ENCODE measurements at places on chromosomes 2 and 18.

DNA sequence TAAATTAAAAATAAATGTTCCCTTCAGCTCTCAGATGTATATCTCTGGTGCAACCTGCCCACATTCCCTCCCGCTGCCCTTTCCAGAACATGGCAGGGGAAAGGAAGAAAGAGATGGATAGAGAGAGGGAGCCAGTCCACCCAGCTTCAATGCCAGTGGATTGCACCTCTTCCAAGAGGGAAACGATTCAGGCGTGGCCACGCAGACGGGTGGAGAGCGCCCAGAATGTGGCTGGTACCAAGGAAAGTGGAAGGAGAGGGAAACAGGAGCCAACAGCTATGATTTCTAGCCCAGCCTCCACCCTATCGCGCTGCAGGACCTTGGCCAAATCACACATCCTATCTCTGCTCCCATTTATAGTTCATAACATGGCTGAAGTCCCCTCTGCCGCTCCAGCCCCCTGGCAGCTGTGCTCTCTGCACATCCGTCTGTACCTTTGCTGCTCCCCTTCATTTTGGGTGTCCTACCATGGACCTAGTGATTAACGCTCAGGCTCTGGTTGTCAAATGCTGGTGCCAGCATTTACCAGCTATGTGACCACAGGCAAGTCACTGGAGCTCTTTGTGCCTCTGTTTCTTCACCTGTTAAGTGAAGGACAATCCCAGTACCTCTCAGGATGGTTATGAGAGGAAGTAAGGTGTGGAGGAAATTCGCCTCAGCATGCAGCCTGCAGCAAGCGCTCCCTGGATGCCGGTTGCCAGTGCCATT lies 66.5 kb downstream of the SFXN5 start:
- DNase-seq = no peak

- DNase-seq = no peak
Measured at GRCh38 chr18:57802213-57803102, 657 bp downstream of the ATP8B1 start.

GRCh38 chr2:10647886-10648605 lies 41.7 kb downstream of the NOL10 start:
- DNase-seq = no peak

DNA sequence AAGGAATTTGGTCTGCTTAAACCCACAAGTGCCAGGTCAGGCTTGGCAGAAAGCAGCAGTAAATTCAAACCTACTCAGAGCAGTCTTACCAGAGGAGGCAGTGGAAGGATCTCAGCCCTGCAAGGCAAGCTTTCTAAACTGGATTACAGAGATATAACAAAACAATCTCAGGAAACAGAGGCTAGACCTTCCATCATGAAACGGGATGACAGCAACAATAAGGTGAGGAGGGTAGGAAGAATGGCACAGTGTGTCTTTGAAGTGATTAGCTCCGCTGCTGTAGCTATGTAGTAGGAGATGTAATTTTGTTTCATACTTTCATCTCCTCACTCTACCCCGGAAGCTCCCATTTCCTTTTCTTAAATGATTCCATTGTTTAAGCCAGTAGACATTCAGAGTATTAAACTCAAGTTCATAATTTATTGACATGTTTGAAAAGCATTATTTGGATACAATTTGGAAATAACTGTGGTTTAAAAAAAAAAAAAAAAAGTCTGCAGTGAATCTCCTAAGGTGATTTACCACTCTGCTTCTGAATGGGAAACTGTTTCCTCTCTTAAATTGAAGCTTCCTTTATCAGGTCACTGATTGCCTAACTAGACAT lies 29.4 kb upstream of the DYSF start:
- DNase-seq = no peak

DNA sequence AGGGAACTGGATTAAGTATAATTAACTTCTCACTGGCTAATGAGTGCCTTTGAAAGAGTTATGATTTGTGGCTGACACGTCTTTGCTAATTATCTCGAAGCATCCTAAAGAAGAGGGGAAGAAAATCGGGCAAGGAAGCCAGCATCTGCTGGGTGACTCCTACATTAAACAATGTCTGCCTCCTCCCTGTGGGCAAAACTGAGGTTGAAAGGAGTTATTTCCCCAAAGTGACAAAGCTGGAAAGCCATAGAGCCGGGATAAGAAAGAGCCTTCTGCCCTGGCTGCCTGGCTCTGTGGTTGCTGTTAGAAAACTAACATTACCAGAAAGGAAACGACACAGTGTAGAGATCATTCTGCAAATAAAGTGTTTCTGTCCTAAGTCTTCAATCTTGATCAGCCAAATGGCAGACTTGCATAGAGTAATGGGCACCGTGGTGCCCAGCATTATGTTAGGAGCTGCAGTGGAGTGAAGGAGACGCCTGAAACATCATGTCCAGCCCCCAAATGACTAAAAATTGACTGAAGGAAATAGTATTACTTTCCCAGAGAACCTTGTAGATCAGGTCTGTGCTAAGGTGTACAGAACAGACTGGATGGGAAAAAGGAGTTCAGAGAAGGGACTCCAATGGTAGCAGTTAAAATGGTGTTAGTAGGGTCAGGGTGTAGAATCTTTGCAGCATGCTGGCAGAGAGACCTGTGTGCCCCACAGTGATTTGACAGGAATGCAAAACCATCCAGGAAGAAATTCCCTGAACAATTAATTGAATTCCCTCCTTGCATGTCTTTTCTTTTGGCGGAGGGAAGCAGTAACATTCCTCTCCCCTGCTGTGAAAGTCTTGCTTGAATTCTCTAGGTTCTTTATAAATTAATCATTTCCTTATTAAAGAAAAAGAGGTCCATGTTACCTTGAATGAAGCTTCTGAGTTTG lies 44.4 kb downstream of the ALPK2 start:
- no peak for DNase-seq

- DNase-seq = no peak
Measured at GRCh38 chr18:79587226-79587741, 92.3 kb upstream of the CTDP1 start.

GRCh38 chr2:238352361-238352760 lies 32.0 kb downstream of the TRAF3IP1 start:
- no peak for DNase-seq

GRCh38 chr18:13582178-13582670 lies 144.1 kb downstream of the FAM210A start:
- DNase-seq = no peak

DNA sequence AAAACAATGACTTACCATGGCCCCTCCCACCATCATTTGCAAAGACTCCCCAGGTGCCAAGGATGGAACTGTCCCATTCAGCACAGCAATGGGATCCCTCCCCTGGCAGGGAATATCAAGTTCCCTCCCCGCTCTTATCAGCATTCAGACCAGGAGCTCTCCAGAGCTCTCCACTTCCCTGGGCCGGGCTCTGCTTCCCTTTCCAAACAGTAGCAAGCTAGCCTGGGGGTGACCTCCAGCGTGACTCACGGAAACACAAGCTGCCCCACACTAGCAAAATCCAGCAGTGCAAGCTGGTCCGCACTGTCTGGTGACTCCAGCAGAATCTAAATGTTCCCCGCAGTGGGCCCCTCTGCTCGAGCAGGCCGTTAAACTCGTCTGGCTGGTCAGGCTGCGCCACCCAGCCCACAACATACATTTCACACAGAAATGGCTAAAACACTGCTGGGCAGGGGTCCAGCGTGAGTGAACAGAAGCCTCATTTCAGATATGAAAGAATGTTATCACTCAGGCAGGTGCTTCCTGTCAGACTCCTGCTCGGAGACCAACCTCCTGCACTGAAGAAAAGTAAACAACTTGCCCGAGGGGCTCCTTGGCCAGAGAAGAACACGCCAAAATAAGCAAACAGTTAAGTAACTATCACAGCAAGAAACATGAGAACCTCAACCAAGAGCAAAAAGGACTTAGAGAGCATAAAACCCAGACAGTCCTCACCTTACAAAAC lies 33.9 kb downstream of the STAT1 start:
- peak; percentile 76 for DNase-seq

- no peak for DNase-seq
Measured at GRCh38 chr2:72098935-72099334, 48.7 kb downstream of the CYP26B1 start.

- no peak for DNase-seq
Measured at GRCh38 chr2:167491788-167492187, 603.5 kb downstream of the XIRP2 start.

GRCh38 chr2:8966123-8966908 lies 37.2 kb downstream of the MBOAT2 start:
- DNase-seq = no peak

- DNase-seq = no peak
Measured at GRCh38 chr2:109611467-109612095, 2.2 kb downstream of the SEPTIN10 start.

DNA sequence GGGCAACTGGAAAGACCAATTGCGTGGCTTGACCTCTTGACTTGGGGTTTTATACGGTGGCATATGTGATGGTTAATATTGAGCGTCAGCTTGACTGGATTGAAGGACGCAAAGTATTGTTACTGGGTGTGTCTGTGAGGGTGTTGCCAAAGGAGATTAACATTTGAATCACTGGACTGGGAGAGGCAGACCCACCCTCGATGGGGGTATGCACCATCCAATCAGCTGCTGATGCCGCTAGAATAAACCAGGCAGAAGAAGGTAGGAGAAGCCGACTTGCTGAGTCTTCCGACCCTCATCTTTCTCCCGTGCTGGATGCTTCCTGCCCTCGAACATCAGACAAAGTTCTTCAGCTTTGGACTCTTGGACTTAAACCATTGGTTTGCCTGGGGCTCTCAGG lies 34.2 kb upstream of the YPEL5 start:
- no peak for DNase-seq

GRCh38 chr2:101828257-101828656 lies 130.8 kb downstream of the MAP4K4 start:
- no peak for DNase-seq

DNA sequence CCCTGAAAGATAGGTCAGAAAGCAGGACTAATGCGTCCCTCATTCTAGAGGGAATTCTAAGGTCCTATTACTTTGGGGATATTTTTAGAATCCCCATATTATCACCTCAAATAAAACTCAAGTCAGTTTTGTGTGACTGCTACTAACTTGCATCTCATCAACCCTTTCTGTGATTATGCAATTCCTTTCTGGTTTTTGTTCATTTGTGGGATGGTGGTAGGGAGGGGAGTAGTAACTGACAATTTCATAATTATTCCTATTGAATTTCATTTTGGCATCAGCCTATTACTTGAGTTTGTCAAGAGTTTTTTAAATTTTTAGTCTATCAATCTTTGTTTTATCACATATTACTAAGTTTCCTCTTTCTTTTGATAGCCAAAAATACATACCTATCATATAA lies 28.4 kb upstream of the TANK start:
- no peak for DNase-seq

- DNase-seq = no peak
Measured at GRCh38 chr2:212892193-212892592, 259.2 kb downstream of the IKZF2 start.

GRCh38 chr2:240595381-240596079 lies 9.0 kb downstream of the CAPN10 start:
- DNase-seq = peak; percentile 63
